Effector CD8-positive, alpha-beta T cell (primary cell): ENCODE measurements at places on chromosomes 2 and 18.

DNA sequence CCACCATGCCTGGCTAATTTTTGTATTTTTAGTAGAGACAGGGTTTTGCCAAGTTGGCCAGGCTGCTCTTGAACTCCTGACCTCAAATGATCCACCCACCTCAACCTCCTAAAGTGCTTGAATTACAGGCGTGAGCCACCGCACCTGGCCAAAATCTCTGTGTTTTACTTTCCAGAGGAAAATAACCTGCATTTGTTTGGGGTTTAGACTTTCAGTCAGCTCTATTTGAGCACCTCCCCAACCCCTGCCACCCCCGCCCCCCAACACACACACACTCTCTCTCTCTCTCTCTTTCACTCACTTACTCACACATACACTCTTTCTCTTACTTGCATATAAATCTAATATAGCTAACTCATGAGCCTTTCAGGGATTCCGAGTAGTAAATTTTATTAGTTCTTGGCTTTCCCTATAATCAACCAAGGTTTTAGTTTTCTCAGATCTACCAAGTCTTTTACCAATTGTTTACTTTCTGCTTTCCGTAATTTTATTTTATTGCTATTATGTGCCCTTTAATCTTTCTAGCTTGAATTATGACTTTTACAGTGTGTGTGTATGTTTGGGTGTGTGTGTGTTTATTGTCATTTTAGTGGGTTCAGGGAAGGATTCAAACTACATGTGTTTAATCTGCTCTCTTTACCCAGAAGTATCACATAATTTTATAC is 24.5 kb downstream of the MFSD6 start:
- no peak for DNase-seq

DNA sequence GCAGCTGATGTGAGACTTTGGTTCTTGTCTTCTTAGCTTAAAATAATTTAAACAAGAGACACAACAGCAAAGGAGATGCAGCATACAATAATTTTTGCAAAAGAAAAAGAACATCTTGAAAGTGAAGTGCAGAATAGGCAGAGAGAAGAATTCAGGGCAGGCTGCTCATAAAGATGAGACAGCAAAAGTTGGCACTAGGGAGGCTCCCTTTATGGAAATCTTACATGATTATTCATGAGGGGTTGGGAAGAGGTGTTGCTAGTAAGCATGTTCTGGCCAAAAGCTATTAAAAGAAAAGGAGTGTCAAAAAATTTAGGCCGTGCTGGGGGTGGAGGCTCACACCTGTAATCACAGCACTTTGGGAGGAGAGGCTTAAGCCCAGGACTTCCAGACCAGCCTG is 4.2 kb upstream of the ALPP start:
- no peak for DNase-seq

DNA sequence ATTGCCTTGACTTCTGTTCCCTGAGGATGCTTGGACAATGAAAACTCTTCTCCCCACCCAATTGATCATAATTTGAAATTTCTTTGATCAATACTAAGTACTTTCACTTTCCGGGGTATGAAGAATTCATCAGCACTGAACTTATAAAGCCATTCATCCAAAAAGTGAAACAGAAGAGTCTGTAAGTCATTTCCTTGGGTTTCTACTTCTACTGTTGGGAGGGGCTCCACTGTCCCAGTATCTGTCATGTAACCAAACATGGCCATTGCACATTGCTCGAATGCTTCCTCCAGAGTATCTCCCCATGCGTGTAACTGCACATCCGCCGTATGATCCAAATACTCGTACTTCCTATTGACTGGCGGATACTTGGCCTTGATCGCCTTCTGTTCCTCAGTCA is 30.3 kb downstream of the NCL start:
- no peak for DNase-seq

DNA sequence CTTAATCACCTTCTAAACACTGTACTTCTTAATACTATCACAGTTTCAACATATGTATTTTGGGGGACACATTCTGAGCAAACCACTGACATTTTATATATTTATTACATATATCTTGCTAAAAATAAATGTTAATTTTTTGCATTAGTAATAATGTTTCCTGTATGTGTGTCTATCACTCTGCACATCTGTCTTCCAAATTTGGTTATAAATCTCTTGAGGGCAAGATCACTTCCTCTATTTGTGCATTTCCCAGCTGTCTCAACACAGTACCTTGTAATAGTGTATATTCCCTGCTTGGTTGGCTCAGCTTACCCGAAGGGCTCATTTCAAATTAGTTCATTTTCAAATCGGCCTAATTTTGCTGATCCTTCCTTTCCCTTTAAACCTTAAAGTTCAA is 617.1 kb upstream of the GYPC start:
- DNase-seq: no peak

DNA sequence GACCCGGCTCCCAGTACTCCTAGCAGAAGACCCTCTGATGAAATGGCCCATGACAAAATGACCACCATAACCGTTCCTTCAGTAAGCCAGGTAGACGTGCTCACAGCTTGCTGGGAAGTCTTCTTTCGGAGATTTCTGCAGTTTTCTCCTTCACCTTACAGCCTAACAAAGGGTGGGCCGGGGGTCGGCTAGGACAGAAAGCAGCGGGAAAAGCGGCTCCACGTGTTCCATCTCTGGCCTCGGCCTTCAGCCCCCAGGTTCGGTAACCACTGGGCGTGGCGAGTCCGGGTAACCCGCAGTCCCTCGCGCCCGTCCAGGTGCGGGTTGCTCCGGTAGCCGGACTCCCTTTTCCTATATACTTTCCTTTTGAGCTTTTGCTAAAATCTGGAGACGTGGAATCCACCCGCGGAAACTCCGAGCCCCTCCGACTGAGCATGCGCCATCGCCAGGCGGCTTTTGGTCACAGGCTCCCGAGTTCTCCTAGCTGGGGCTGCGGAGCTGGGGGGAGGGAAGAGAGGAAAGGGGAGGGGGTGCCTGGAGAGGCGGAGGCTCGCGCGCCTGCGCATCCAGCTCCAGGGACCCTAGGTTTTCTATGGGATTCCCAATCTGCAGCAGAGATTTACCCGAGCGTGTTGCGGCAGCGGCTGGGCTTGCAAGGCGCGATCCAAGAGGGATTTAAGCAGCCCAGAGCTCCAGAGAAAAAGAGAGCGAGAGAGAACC is at the start of gene VSNL1:
VSNL1 (plus strand) TSS at position 604 of the 720 bp plus-strand sequence. CDS start 51,379 bp downstream, outside the sequence.
- DNase-seq: no peak

- DNase-seq: no peak
Observed at GRCh38 chr2:190553254-190553653, 18.7 kb upstream of the NEMP2 start.

GRCh38 chr18:58941426-58942099 is 76.9 kb downstream of the ZNF532 start:
- DNase-seq: no peak

- no peak for DNase-seq
Observed at GRCh38 chr2:202161151-202161835, 77.1 kb downstream of the SUMO1 start.

- no peak for DNase-seq
Observed at GRCh38 chr2:219124381-219125110, 36.1 kb downstream of the NHEJ1 start.

DNA sequence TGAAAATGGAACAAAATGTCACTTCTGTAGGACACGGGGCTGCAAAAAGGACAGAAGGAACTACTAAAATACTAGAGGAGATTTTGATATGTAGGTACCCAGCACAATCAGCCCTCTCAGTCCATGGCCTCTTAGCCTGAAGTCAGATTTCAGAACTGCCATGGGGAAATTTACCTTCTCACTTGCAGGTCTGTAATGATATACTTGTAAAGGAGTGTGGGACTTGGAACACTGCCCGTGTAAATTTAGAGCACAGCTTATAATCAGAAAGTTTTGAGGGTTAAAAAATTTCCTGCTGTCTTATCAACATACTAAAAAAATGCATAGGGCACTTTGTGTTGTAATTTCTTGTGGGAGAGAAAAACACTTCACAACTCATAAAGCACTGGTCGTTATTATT is 60.6 kb downstream of the ZEB2 start:
- DNase-seq: no peak
